ENCODE measurements at places on chromosomes 11 and 22.

DNA sequence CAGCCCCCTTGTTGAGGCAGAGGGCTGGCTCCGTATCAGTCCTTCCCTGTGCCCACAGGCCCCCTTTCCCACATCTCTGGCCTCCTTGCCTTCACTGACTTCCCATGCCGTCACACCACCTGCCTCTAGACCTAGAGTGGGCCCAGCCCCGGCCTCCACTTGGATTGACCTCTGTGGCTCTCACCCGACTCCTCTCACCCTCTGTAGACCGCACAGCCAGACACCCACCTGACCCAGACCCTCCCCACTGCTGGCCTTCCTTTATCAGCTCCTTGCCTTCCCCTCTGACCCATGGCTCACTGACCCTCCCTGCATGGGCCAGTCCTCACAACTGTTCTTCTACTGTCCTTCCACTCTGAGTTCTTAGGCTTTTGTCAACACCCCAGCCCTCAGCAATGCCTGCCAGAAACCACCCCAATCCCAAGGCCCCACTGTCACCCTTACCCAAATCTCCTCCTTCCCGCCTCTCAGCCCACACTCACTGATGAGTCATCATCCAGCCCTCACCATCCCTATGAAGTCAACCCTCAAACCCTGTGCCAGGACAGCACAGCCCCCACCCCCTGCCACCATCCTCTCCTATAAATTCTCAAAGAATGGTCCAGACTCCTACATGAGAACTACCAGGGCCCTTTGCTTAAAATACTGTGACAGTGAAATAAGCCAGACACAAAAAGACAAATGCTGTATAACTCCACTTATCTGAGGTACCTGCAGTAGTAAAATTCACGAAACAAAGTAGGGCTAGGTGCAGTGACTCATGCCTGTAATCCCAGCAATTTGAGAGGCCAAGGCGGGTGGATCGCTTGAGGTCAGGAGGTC lies 53.4 kb downstream of the SCGB1A1 start:
- DNase-seq = no peak

- DNase-seq = no peak
Measured at GRCh38 chr11:83693306-83693992, 407.3 kb upstream of the CCDC90B start.

- DNase-seq = no peak
Measured at GRCh38 chr11:86292912-86293616, 9.0 kb upstream of the HIKESHI start.

- DNase-seq = no peak
Measured at GRCh38 chr11:120337355-120338106, 1.3 kb downstream of the ARHGEF12 start.

DNA sequence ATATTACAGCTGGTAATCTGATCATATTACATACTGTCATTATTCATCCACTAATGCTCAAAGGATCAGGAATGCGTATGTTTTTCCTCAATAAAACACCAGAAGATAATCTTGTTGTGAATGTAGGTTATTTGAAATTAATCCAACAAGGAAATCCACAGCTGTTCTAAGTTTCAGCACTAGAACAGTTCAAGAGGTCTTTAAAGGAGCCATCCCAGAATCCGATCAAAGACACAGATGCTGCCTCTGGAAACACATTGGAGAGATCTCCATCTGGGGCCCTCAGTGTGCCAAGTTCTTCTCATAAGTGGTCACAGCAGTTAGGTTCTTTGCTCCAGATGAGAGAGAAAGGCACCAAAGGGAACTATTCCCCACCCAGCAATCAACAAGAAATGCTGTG lies 1955.1 kb upstream of the RAG2 start:
- DNase-seq = no peak

- DNase-seq = no peak
Measured at GRCh38 chr11:57237204-57237681, at the start of gene APLNR. Gene APLNR (minus strand): TSS chr11:57237250. CDS start chr11:57237004, 246 bp downstream.

GRCh38 chr11:76701294-76702040 lies 30.9 kb upstream of the LRRC32 start:
- no peak for DNase-seq

- DNase-seq = no peak
Measured at GRCh38 chr11:125157953-125158680, 6.4 kb upstream of the PKNOX2 start.

Data from T-helper 1 cell (primary cell).